ENCODE measurements at places on chromosomes 1 and 21.

DNA sequence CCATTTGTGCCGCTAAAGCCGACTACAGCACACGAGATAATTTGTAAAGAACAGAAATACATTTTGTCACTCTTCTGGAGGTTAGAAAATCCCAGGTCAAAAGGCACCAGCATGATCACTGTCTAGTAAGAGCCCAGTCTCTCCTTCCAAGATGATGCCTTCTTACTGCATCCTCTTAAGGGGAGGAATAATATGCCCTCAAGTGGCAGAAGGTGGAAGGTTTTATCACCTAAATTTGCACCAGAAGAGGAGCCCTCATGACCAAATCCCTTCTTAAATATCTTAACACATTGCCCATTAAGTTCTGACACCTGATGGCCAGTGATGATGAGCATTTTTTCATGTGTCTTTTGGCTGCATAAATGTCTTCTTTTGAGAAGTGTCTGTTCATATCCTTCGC lies 326.7 kb upstream of the RGS18 start:
- peak; percentile 40 for ATAC-seq

GRCh38 chr1:67889953-67890567 lies 56.8 kb upstream of the GNG12 start:
- peak; percentile 87 for ATAC-seq

DNA sequence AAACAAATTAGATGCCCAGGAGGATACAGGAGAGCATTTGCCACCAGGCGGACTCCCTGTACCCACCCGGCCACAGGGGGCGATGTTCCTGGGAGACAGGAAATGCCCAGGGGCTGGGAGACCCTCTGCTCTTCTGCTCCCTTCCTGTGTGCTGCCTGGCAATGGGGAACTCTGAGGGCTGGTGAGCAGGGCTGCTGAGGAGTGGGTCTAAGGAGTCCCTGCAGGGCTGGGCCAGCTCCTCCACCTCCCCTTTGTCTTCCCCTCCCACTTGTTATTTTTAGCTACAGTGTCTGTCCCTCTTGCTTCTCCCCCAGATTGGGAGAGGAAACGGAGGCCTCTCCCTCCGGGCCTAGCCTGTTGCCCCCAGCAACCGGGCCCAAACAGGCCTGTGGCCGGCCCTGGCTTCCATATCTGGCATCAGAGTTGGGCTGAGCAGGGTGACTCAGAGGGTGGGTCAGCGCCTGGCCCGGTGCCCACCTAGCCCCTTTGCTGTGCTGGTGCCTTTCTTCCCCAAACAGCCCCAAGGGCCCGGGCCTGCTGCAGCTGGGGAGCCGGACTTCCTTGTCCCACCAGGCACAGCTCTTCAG lies 11.6 kb downstream of the LMNA start:
- ATAC-seq: peak; percentile 35

DNA sequence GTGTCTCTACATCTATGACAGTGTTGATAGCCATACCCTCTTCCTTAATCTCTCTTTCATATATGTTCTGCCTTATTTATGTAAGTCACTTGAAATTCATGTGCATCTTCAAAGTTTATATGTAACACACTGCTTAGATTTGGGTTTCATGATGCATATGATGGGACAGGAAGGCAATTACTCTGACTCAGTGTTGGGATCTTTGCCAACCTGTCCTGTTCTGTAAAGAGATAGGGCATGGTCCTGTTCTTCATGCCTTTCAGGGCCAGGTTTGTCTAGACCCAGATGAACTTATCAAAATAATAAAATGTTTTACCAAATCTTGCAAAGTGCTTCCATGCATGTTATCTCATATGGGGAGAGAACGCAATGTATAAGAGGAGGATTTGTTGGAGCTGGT lies 69.5 kb downstream of the TMPRSS15 start:
- ATAC-seq: no peak

- ATAC-seq: no peak
Measured at GRCh38 chr1:20372676-20373075, 82.0 kb downstream of the VWA5B1 start.

DNA sequence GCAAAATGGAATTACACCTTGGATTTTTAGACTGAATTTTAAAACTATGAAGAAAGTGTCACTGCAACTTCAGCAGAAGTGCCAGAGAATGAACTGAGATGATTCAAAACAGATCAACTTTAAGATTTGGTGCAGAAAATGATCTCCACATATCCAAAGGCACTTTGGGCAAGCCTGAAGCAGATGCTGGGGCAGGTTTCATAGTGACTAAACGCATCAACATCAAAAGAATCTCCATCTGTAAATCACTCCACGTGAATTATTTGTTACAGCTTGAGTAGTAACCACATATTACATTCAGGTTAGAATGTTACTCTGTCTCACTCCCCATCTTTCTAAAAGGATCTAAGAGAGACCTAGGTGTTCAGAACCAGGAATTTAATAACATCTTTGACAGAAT lies 329.0 kb upstream of the ESRRG start:
- no peak for ATAC-seq

GRCh38 chr1:214404154-214404553 lies 123.2 kb downstream of the SMYD2 start:
- peak; percentile 61 for ATAC-seq

- no peak for ATAC-seq
Measured at GRCh38 chr21:37045149-37045548, 27.7 kb downstream of the PIGP start.

- no peak for ATAC-seq
Measured at GRCh38 chr21:31879911-31880310, 7.1 kb downstream of the HUNK start.
